ENCODE measurements at places on chromosomes 3 and 15.
A peak's percentile ranks its signal among the peaks of the same experiment; 100 is the strongest.

DNA sequence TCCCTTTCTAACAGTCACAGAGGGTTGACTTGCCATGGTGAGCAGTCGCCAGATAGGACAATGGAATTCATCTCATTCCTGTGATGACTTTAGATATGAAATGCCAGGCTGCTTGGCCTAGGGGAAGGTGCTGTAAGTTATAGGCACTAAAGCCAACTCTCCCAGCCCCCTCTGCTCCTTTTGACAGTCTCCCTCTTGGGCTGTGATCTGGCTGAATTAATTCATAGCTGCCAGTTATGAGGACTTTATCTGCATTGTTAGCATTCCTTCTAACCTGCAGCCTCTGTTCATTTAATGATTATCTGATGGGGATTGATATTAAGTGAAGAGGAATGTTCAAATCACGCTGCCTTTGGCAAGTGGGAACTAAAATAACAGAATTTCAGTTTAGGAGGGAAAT lies 427.1 kb upstream of the RASGRP1 start:
- H3K4me1 ChIP-seq = no peaks in the 10 kb centered on the region
- no peaks in the 10 kb centered on the region for H3K27me3 ChIP-seq
- no peaks in the 10 kb centered on the region for H3K36me3 ChIP-seq
- H3K27ac ChIP-seq = no peak overlapping the region

DNA sequence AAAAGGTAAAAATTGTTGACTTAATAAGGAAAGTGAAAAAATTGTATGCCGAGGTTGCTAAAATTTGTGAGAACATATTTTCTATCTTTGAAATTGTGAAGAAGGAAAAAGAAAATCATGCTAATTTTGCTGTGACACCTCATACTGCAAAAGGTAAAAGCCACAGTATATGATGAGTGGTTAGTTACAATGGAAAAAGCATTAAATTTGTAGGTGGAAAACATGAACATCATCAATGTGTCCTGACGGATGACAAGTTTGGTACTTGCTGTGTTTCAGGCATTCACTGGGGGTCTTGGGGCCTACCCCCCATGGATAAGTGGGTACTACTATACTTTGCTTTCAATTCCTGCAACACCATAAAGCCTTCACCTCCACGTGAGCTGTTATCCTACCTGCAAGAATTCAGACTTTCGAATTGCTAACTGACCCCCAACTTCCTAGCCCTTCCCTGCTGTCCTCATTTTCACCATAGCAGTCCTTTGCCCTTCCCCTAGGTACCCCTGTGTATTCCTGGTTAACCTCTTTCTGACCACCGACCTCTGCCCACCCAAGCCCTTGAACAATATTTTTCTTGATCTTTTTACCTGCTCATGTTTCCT lies 62.4 kb downstream of the RAB7A start:
- H3K27me3 ChIP-seq = no peaks in the 10 kb centered on the region
- no peak for DNase-seq
- H3K36me3 ChIP-seq = 0 out of 2 replicates have a peak, but pooled peaks cover 5% of the 10 kb centered on the region
- H3K4me3 ChIP-seq = no peak overlapping the region

DNA sequence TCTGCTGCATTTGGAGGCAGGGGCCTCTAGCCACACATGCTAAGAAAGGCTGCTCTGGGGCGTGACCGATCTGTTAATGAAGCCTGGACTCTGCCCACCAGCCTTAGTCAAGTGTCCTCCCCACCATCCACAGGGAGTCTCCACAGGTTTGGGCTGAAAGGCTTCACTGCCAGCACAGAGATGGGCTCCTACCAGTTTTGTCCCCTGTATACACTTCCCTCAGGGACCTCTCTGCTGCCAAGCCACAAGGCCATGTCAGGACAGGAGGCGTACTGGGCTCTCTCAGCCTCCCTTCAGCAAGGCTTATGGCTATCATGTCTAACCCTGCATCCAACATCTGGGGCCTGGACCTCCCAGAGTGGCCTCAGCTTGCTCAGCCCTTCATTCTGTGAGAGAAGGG lies 23.5 kb downstream of the KIF9 start:
- H3K27ac ChIP-seq = no peak overlapping the region
- no peaks in the 10 kb centered on the region for H3K27me3 ChIP-seq
- DNase-seq = no peak
- no peaks in the 10 kb centered on the region for H3K4me1 ChIP-seq
- H3K36me3 ChIP-seq = no peaks in the 10 kb centered on the region

DNA sequence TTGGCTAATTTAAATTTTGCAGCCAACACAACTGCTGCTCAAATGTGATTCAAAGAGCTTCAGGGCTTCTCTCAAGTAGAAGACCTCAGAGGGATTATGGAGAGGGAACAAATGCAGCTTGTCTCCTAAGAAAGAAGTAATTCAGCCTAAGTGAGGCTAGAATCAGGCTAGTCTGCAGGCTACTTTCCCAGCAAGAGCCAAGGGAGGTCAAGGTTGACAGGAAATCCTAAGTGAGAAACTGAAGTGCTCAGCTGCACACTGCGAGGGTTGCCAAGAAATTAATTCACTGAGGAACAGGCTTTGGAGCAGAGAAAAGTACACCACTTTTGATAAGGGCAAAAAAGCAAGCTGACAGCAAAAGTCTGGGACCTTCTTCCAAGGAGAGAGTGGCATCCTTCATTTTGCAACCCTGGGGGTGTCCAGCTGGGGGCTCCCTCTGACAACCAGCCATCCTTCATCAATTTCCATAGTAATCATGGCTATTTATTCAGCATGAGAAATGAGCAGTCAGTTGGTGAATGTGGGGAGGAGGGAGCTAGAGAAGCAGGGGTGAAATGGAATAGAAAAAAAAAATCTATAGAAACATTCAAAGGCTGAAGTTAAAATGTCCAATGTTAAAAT lies 646.4 kb upstream of the ADAMTS9 start:
- H3K27ac ChIP-seq = no peak overlapping the region
- H3K36me3 ChIP-seq = no peaks in the 10 kb centered on the region
- no peak for DNase-seq
- no peaks in the 10 kb centered on the region for H3K27me3 ChIP-seq

GRCh38 chr3:126907557-126907956 lies 75.4 kb upstream of the PLXNA1 start:
- no peaks in the 10 kb centered on the region for H3K36me3 ChIP-seq
- peak overlapping the region; percentile 96 for H3K27ac ChIP-seq
- H3K4me1 ChIP-seq = peaks cover 68% of the 10 kb centered on the region
- no peak for DNase-seq
- no peak overlapping the region for H3K4me3 ChIP-seq
- H3K27me3 ChIP-seq = no peaks in the 10 kb centered on the region

- H3K4me3 ChIP-seq = no peak overlapping the region
- no peaks in the 10 kb centered on the region for H3K27me3 ChIP-seq
- no peaks in the 10 kb centered on the region for H3K36me3 ChIP-seq
- H3K27ac ChIP-seq = no peak overlapping the region
- no peaks in the 10 kb centered on the region for H3K4me1 ChIP-seq
Measured at GRCh38 chr3:110349295-110349694, 722.3 kb upstream of the NECTIN3 start.

Measured in PC-9 (cell line).